Heart left ventricle (tissue), 16 donors: ENCODE measurements at places on chromosomes 7 and 10.

GRCh38 chr7:98079891-98080648 is 26.6 kb upstream of the LMTK2 start:
- no peak for DNase-seq

GRCh38 chr10:59877191-59877671 is 29.1 kb downstream of the CCDC6 start:
- no peak for DNase-seq

GRCh38 chr10:22638863-22639262 is 75.5 kb downstream of the PIP4K2A start:
- no peak for DNase-seq

DNA sequence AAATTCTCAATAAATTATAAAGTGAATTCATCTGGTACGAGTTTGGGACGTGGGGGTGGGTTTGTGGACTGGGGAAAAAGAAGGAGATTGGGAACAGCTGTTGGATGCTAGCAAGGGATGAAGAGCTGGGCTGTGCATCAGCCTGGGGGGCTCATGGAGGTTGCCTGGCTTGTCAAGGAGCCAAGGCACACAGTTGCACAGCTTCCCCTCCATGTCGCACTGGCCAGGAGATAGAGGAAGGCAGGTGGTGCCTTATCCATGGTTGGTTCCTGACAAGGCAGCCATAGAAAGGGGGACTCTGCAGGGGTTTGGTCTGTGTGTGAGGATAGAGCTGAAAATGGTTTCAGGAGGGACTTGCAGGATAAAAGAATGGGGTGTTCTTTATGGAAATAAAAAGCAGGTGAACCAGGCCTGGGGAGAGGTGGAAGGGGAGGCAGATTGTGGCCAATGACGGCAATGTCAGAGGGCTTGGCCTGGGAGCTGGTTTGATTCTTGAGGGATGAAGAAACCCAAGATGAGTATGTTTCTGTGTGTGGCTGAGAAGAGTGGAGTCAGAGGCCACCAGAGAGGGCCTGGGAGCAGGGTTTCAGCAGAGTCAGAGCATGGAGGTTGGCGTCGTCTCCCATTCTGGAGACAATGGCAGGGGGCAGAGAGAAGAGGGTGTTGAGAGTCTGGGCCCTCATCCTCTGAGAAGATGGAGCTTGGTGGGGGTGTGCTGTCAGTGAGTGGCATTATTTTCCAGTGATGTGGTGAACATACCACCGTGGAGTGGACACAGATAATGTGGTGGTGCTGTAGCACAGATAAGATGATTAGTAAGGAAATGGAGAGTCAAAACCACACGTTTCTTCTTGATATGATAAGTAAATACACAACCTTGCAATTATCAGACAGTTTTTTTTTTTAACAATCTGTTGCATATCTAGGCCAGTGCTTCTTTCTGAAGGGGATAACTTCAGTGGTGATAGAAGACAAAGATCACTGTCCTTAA is 108.2 kb downstream of the PTPN20 start:
- DNase-seq = no peak

DNA sequence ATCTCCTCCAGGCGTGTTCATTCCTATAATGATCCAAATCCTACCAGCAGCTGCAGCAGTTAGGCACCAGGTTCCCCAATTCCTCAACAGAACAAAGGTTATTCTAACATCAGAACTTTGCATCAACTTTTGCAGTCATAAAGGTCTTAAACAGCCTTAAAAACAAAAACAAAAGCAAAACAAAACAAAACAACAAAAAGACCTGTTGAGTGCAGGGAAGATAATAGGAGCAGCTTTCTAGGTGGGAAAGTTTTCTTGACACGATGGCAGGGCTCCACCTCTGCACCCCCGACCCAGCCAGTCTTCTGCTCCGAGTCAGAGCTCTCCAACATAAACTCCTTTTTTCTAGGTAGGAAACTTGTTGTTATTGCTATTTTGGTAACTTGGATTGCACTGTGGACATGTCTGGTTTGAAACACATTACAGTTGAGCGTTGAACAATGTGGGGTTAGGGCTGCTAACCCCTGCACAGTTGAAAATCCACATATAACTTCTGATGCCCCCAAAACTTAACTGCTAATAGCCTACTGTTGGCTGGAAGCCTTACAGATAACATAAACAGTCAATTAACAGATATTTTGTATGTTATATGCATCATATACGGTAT is 77.6 kb downstream of the MTPN start:
- no peak for DNase-seq

GRCh38 chr7:6438427-6438826 is 9.3 kb downstream of the DAGLB start:
- DNase-seq = no peak

DNA sequence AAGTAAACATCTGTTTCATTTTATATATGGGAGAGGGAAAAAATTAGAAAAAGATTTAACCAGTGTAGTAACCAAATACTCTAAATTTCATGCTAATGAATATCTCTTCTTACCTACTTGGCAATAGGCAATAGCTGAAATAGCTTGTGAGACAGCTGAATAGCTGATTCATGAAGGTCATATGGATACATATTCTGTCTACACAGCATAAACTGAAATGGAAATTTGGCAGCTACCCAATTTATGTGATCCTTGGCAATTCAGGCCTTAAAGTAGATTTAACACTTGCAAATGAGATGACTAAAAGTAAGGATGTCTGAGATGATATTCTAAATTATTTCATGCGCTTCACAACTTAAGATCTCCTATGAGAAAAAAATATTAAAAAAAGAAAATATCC is 261.2 kb upstream of the SEMA3A start:
- DNase-seq = no peak

- DNase-seq = no peak
Measured at GRCh38 chr10:75450075-75450445, 18.6 kb downstream of the LRMDA start.

- peak; percentile 98 for DNase-seq
Measured at GRCh38 chr7:91264046-91264923, at the start of gene FZD1. Gene FZD1, plus strand, starts transcription at chr7:91264433. Its CDS starts 448 bp downstream, at chr7:91264881.

GRCh38 chr7:23062452-23062851 is 43.1 kb upstream of the KLHL7 start:
- DNase-seq = no peak

GRCh38 chr10:84293574-84294016 is 34.8 kb upstream of the CCSER2 start:
- no peak for DNase-seq

DNA sequence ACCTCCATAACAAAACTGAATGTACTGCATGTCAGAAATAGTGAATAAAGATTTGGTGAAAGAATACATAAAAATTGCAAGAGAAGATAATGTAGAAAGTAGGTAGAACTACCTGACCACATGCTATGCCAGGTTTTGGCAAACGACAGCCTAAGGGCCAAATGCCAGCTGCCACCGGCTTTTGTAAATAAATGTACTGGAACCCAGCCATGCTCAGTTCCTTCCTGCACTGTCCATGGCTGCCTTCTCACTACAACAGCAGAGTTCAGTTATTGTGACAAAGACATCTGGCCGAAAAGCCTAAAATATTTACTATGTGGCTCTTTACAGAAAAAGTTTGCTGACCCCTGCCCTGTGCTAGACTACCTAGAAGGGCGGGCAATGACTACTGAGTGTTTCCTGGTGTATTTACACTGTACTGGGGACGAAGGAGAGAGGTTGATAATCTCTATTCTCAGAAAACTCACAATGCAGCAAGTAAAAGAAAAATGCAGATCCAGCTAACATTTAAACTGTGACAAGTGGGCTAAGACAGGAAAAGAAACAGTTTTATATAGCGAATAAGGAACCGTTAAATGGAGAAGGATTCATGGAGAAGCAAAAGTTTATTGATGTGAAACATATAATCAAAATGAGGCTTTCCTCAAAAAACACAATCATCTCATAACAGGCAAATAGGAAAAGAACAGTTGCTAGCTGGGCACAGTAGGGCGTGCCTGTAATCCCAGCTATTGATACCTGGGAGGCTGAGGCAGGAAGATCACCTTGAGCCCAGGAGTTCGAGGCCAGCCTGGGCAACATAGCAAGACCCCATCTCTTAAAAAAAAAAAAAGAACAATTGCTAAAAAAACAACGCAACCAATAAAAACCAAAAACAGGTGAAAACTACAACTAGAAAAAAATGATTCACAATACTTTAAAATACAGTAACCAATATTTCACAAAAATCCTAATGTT is 13.7 kb downstream of the KIN start:
- no peak for DNase-seq

GRCh38 chr10:20185116-20185515 is 368.9 kb downstream of the PLXDC2 start:
- no peak for DNase-seq

GRCh38 chr10:71534568-71535194 is 138.0 kb downstream of the CDH23 start:
- no peak for DNase-seq

- no peak for DNase-seq
Measured at GRCh38 chr7:158771213-158771834, 58.0 kb downstream of the ESYT2 start.

DNA sequence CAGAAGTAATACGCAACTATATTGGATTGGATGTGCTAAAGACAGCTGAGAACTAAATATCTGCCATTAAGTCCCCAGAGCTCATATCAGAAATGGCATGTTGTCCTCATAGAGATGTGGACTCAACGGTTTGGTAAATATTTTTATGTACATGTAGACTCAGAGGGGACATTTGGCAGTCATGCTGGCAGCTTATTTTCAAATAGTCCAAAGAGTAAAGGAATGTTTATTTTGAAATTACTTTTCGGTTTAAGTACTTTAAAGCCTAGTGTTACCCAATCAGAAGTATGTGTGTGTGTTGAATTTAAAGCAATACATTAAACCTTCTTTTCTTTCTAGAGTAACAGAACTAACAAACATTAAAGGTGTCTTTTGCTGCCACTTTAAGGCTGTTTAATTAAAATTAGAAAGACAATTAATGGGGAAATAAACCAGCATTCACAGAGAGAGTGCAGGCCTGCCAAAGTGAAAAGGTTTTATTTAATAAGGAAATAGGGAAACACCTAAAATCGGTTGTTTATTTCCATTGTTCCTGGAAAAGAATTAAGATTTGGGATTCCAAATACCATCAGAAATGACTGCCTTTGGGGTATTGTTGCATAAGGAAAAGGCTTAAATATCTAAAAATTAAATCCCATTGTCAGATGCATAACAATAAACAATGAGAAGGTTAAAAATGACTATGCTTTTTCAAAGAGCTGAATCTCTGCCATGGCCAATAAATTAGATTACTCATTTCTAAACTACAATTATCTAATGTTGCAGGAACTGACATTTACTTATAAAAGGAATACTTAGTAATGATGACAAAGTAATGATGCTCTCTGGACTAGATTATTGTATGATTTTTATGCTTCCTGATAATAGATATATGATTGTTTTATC is 113.4 kb upstream of the AHR start:
- no peak for DNase-seq

DNA sequence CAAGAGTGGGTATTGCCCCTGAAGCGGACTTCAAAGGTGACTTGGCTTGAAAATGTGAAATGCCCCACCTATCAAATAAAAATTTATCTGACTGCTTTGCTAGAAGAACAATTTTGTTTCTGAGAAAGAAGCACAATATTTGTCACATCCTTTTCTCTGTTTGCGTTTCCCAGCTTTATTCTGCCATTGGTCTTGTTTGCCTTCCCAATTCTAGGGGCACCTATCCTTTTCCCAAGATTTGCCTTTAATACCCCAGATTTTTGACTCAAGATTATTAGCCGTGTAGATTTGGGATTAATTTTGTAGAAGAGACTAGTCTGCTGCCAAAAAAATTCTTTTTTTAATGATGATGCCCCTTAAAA is 110.2 kb upstream of the LRGUK start:
- DNase-seq = no peak

DNA sequence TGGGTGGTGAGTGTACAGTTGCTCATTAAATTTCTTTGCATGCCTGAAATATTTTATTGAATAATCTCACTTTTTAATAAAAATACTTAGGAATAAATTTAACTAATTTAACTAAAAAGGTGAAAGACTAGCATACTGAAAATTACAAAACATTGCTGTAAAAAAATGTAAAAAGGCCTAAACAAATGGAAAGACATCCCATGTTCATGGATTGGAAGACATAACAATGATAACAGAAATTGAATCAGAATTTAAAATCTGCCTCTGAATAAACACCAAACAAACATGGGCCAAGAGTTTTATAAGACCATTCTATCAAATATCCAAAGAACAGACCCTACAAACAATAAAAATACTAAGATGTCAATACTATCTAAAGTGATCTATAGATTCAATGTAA is 66.9 kb downstream of the LRRC17 start:
- DNase-seq = no peak

DNA sequence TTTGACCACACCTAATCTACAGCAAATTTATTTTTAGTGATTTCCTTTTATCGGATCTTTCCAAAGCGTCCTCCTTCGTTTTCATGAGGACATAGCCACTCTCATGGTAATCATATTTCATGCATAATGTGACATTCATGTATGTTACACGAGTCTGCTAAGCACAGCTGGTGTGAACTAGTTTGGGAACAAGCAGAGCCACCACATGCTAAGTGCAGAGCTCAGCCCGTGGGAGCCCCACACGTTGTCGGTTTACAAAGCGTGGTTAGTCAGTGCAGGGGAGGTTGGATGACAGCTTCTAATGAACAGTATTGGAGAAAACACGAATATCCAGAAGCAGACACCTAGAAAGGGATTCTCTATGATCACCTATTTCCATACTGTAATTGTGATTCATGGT is 78.4 kb upstream of the GJD4 start:
- no peak for DNase-seq

GRCh38 chr7:116172353-116172752 is 38.0 kb upstream of the TES start:
- DNase-seq = no peak

- no peak for DNase-seq
Measured at GRCh38 chr10:57943701-57944100, 324.0 kb downstream of the IPMK start.

GRCh38 chr10:95831076-95831475 is 75.1 kb downstream of the ENTPD1 start:
- no peak for DNase-seq

DNA sequence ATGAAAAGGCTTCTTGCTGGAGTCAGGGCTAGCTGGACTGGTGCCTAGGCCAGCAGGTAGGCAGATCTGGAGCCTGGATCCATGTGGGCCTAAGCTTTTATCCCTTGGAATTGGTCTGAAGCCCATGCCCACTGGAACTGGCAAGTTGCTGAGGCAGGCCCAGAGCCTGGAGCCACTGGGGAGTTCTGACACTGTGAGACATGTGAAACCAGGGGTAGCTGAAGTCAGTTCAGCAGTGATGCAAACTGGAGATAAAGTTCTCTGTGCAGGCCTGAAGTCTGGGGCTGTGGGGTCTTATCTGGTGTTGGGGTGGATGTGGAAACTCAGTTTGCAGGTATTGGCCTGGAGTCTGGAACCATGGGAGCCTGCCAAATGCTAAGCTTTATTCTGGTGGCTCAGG is 9.7 kb upstream of the THSD7A start:
- no peak for DNase-seq

- DNase-seq = no peak
Measured at GRCh38 chr7:159321278-159321677, 176.6 kb upstream of the VIPR2 start.

- DNase-seq = no peak
Measured at GRCh38 chr7:3168370-3168769, 124.7 kb upstream of the CARD11 start.
